ENCODE measurements at places on chromosomes 3 and 15.

GRCh38 chr15:36766449-36766848 is 187.0 kb downstream of the CDIN1 start:
- DNase-seq: no peak

GRCh38 chr3:78957456-78957855 is 810.3 kb downstream of the ROBO1 start:
- DNase-seq: no peak

DNA sequence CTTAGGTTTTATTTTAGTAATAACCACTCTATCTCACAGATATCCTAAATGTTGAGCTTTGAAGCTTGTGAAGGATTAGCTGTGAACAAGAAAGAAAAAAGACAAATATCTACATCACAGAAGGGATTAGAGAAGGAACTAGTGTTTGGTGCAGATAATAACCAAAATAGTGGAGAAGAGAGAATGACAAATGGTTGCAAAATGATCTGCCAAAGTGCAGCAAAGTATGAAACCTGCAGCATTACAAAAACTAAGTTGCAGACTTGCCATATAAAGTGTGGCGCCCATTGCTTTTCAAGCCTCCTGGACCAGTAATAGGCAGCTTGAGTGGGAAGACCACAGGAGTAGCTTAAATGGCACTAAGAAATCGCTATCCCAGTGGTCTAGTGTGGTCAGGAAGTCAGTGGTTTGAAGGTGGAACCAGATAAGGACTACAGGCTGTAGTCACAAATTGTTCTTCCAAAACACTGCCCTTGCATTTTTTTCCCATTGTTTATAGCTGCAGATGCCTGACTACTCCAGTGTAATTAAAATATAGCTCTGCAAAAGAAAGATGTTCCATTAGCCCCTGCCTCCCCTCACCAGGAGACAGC is 20.7 kb downstream of the TPM1 start:
- DNase-seq: no peak

DNA sequence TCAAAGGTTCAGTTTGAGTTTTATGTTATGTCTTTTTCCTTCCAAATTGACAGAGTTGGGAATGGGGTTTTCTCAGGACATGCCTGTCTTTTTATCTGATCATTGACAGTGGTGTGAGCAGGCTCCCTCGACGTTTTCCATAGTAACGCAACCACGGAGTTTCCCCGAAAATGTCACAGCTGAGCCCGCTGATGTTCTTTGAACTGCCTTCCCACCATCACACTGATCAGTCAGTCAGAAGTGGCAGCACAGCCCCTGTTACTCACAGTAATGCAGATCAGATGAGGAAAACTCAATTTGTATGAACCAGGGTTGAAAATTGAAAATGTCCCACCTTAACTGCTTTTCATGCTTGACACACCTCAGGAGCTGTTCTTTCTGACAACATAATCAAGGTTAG is 210.4 kb downstream of the NECTIN3 start:
- DNase-seq: no peak

DNA sequence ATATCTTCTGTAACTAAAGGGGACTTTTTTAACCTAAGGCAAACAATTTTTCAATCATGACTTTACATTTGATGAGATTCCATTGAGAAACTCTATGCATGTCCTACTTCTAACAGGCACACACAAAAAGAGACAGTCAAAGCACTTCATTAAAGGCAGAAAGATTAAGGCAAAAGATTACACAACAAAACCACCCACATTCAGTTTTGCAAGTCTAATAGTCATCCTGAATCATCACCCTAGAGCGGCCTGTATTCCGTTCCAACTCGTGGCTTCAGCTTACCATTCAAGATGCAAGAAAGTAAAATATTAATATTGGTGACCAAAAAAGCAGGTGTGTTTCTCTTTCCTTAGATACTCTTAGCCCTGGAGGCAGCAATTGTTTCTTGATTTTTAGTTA is 205.9 kb downstream of the P3H2 start:
- no peak for DNase-seq
